ENCODE measurements at places on chromosomes 5 and 9.

DNA sequence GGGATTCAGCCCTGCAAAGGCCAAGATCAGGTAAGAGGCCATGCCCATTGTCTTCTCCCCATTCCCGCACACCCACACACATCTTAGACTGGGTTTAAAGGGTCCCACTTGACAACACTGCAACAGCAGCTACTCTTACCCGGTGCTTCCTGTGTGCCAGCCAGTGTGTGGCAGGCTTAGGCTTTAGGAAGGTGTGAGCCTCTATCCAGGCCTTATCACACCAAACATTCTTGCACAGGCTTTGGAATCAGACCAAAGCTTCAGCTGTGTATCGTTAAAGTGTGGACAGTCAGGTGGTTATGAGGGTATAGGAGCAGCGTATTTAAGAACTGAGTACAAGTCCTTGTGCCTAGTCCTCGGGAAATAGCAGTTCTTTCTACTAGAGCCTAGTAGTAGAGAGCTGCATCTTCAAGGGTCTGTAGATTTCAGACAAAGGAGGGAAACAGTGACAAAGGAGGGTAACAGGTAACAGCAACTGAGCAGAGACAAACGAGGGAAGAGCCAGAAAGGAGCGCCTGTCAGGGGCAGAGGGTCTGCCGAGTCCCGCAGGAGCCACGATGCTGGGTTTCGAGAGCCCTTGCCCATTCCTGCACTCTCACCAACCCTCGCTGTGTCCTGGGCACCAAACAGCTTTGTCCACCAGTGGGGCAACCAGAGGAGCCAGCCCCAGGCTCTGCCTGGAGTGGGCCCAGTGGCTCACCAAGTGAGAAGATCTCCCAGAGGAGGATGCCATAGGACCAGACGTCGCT, 30.9 kb downstream of the CSF1R start:
- no peak for DNase-seq

- no peak for DNase-seq
Observed at GRCh38 chr9:24620741-24621140, 75.0 kb upstream of the IZUMO3 start.

GRCh38 chr5:37116359-37116758, 132.8 kb downstream of the CPLANE1 start:
- DNase-seq: no peak

DNA sequence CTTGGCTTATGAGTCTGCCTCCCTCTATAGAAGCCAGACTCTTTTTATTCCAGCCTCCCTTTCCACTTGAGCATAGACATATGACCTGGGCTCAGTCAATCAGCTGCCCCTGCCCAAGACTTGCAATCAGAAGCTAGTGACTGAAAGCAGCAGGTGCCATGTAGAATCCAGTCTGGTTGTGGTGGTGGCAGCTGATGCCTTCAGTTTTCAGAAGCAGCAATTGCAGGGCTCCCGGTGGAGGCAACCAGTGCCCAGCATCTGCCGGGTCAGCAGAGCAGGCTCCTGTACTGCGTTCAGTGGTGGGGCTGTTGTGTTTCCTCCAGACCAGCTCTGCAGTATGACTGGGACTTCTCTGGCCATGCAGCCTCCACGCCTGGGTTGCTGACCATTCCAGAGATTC, 53.9 kb upstream of the PALM2AKAP2 start:
- DNase-seq: no peak

- no peak for DNase-seq
Observed at GRCh38 chr5:174723315-174723978, 935 bp upstream of the MSX2 start.

GRCh38 chr9:21252721-21253547, 13.1 kb upstream of the IFNA14 start:
- no peak for DNase-seq

DNA sequence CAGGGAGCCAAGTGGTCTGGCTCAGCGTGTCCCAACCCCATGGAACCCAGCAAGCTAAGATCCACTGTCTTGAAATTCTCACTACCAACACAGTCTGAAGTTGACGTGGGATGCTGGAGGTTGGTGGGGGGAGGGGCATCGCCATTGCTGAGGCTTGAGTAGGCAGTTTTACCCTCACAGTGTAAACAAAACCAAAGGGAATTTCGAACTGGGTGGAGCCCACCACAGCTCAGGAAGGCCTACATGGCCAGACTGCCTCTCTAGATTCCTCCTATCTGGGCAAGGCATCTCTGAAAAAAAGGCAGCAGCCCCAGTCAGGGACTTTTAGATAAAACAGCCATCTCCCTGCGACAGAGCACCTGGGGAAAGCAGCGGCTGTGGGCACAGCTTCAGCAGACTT, 17.1 kb upstream of the FBXL17 start:
- DNase-seq: no peak

- DNase-seq: no peak
Observed at GRCh38 chr5:537098-537497, 12.8 kb upstream of the SLC9A3 start.

DNA sequence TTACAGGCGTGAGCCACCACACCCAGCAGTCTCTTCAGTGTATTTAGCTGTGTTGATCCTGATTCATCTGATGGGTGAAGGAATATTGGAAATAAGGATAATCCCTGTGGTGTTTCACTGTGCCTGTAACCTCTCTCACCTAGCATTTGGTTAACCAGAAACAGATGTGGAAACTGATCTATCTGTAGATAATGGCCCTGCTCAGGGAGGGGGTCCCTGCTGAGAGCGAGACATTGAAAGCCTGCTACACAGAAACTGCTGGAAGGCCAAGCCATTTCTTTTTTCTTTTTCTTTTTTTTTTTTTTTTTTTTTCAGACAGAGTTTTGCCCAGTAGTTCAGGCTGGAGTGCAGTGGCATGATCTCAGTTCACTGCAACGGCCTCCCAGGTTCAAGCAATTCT, 28.4 kb downstream of the QRFP start:
- no peak for DNase-seq

DNA sequence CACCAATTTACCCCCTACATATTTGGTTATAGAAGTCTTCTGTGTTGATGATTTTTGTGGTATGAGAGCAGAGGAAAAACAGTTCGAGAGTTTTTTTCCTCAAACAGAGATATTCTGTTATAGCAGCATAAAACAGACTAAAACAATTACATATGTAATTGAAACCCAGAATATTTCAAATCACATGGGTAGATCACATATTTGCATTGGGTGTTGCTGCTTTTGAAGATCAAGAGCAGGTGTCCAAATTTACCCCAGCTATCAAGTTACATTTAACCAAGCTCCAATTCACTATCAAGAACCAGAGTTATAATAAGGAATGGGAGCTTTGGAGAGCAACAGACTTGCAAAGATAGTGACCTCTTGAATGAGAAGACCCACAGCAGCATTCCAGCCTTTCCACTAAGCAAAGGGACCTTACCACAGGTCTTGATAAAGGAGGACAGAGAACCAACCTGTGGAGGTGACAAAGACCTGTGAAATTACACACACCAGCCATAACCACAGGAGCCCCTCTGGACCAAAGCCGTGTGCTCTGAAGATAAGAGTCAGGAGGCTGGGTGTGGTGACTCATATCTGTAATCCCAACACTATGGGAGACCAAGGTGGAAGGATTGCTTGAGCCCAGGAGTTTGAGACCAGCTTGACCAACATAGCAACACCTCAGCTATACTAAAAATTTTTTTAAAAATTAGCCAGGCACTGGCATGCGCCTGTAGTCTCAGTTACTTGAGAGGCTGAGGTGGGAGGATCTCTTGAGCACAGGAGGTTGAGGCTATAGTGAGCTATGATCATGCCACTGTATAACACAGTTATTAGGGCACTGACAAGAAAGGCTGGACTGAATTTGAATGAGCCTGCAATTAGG, 4.0 kb upstream of the CCL28 start:
- DNase-seq: no peak

DNA sequence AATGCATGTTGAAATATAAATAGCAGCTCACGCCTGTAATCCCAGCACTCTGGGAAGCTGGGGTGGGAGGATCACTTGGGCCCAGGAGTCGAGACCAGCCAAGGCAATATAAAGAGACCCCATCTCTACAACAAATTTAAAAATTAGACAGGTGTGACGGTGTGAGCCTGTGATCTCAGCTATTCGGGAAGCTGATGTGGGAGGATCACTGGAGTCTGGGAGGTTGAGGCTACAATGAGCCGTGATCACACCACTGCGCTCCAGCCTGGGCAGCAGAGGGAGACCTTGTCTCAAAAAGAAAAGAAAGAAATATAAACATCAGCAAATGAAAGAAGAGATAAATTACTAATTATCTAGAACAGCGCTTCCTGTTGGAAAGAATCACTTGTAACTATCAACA, 105.0 kb downstream of the MAPKAP1 start:
- DNase-seq: no peak

All from GM12878 (cell line).